ENCODE measurements at places on chromosomes 2 and 18.
A peak's percentile ranks its signal among the peaks of the same experiment; 100 is the strongest.

DNA sequence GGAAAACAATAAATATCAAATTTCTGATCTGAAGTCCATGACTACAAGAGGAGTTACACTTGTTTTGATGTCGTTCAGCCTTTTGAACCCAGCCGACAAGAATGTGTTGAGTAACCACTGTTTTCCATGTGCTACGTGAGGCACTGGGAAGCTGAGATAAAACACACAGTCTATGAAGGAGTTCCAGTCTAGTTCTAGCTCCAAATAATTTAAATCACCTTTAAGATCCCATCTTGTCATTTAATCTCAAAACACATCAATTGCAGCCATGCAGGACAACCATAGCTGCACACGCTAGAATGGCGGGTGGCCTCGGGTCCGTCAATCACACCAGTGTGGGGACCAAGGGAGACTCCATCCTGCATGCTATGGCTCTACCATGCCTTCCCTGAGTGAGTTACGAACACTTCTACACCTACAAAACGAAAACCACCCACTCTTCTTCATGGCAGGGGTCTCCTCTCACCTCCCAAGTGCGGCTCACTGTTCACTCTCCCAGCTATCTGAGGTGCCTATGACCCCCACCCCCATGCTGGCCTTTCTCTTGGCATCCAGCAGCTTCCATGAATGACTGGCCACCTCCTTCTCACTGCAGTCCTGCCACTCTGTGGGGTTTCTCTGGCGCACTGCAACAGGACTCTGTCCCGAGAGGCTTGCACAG lies 3.8 kb downstream of the FHL2 start:
- H3K27me3 ChIP-seq: no peaks in the 10 kb centered on the region
- DNase-seq: no peak
- H3K36me3 ChIP-seq: no peaks in the 10 kb centered on the region

- DNase-seq: no peak
Measured at GRCh38 chr2:22076454-22076853, 952.7 kb downstream of the TDRD15 start.

- peak; percentile 33 for DNase-seq
- H3K4me1 ChIP-seq: 0 out of 2 replicates have a peak, but pooled peaks cover 6% of the 10 kb centered on the region
- H3K4me3 ChIP-seq: peak overlapping the region; percentile 55
- no peak overlapping the region for H3K27ac ChIP-seq
- H3K27me3 ChIP-seq: peaks cover 96% of the 10 kb centered on the region
Measured at GRCh38 chr2:218992703-218993344, 398 bp downstream of the CRYBA2 start.

DNA sequence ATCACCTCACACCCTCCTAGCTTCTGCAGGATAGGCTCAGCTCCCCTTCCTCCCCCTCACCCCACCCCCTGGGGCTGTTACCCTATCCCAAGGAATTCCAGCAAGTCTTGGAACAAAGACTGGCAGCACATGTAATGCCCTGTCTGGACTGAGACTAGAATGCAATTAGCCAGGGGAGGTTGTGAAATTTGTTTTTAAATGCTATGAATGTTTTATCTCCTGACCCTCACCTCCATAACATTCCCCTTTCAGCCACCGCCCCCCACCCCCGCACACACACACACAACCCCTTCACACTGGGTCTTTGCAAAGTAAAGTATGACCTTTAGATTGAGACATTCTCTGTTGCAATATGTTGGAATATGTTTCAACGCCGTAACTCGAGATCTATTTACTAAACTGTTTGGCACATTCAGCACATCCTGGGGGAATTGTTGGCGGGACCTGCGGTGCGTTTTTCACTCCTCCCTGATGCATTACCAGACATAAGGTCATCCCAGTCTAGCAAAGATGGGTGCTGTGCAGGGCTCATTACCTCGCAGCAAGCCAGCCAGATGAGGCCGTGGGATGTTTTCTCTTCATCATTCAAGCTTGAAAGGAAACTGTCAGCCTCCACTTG lies 290.7 kb upstream of the SLC14A2 start:
- no peak overlapping the region for H3K4me3 ChIP-seq
- H3K4me1 ChIP-seq: no peaks in the 10 kb centered on the region
- DNase-seq: no peak

DNA sequence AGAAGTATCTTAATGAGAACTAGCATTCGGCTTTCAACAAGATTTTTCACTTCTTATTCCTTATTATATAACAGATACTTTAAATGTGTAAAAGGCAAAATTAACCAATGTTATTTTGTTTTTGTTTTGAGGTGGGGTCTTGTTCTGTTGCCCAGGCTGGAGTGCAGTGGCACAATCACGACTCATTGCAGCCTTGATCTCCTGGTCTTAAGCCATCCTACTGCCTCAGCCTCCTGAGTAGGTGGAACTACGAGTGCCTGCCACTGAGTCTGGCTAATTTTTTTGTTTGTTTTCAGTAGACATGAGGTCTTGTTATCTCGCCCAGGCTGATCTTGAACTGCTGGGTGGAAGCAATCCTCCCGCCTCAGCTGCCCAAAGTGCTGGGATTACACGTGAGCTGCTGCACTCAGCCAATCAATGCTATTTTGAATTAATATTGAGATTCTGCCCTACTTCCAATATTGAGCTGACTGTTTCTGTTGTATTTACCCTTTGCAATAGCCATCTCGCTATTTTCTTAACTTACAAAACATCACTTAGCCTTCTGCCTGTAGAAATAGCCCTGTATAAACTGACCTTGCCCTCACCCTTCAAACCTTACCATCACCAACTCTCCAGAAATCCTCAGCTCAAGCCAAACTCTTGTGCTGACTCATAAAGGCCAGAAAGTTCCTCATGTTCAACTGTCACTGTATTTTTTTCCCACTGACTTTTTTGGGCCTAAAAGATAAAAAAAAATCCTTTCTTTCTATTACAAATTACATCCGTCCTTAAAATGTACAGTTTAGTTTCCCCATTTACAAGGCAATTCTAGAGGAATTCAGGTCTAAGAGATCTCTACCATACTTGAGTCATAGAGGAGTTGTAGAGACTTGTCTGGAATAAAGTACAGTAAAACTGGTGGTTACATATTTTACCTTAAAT lies 94.3 kb downstream of the OLA1 start:
- H3K4me3 ChIP-seq: no peak overlapping the region
- H3K36me3 ChIP-seq: no peaks in the 10 kb centered on the region
- H3K27ac ChIP-seq: no peak overlapping the region
- no peaks in the 10 kb centered on the region for H3K4me1 ChIP-seq
- H3K27me3 ChIP-seq: no peaks in the 10 kb centered on the region

- no peak for DNase-seq
- no peaks in the 10 kb centered on the region for H3K4me1 ChIP-seq
- H3K4me3 ChIP-seq: no peak overlapping the region
- H3K27me3 ChIP-seq: no peaks in the 10 kb centered on the region
- no peaks in the 10 kb centered on the region for H3K36me3 ChIP-seq
- no peak overlapping the region for H3K27ac ChIP-seq
Measured at GRCh38 chr2:16973586-16974286, 308.1 kb upstream of the CYRIA start.

DNA sequence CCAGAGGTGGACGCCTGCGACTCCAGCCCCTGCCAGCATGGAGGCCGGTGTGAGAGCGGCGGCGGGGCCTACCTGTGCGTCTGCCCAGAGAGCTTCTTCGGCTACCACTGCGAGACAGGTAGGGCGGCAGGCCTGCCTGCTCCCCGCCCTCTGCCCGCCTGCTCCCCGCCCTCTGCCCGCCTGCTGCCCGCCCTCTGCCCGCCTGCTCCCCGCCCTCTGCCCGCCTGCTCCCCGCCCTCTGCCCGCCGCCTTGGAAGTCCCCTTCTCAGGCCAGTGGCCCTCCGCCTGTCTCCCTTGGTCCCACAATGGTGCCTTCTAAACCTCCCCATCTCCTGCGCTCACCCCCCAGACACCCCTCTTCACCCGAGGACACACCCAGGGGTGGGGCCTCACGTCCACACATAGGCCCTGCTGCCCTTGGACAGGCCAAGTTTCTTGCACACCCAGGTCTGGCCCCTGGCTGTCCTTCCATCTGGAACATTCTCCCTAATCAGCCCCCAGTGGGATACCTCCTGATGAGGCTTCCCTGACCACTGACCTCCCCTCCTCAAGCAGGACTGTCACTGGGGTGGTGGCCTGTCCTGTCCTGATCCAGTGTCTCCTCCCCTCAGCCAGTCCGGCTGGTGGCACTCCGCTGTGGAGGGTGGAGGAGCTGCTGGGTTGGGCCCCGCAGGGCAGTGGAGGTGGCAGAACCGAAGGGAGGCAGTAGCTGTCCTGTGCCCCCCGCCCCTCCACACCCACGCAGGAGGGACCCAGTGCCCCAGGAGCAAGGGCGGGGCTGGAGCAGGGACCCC lies 37.9 kb downstream of the MTERF4 start:
- DNase-seq: peak; percentile 48
- H3K36me3 ChIP-seq: no peaks in the 10 kb centered on the region
- no peaks in the 10 kb centered on the region for H3K27me3 ChIP-seq
- H3K4me3 ChIP-seq: peak overlapping the region; percentile 44

GRCh38 chr18:54163453-54163852 lies 61.0 kb downstream of the MBD2 start:
- no peaks in the 10 kb centered on the region for H3K27me3 ChIP-seq
- H3K27ac ChIP-seq: no peak overlapping the region
- peaks cover 6% of the 10 kb centered on the region for H3K36me3 ChIP-seq
- H3K4me3 ChIP-seq: no peak overlapping the region
- no peak for DNase-seq

DNA sequence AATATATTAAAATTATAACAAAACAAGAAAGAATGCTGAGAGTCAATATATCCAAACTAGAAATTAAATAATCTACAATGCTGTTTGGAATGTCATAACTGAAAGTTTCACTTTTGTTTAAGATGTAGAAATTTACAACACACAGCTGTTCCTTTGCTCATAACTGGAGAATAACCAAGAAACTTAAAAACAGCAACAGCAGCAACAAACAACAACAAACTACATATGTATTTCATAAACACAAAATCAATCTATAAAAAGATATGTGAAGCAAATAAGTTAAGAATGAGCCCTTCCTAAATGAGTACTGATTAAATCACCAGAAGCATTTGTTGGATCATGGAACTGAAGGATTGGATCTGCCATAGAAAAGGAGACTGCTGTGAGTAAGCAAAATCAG lies 456.5 kb upstream of the ZNF804A start:
- DNase-seq: no peak
- no peak overlapping the region for H3K27ac ChIP-seq
- H3K4me3 ChIP-seq: no peak overlapping the region
- H3K36me3 ChIP-seq: no peaks in the 10 kb centered on the region

DNA sequence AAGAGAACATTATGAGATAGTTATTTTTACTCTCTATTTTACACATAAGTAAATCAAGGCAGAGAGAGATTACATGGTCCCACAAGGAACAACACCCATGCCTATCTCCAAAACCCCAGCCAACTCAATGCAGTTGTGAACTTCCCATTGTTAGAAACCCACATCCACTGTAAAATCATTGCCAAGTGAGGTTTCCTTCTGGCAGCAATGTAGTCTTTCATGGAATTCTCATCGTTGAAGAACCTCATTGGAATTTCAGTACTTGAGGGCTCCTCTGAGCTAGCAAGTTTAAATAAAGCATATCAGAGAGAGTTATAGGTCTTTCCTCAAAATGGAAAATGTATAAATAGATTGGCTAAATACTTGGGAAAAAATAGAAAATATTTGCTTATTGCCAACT lies 105.2 kb downstream of the RAD51AP2 start:
- no peak for DNase-seq
- no peaks in the 10 kb centered on the region for H3K27me3 ChIP-seq
- no peak overlapping the region for H3K4me3 ChIP-seq

DNA sequence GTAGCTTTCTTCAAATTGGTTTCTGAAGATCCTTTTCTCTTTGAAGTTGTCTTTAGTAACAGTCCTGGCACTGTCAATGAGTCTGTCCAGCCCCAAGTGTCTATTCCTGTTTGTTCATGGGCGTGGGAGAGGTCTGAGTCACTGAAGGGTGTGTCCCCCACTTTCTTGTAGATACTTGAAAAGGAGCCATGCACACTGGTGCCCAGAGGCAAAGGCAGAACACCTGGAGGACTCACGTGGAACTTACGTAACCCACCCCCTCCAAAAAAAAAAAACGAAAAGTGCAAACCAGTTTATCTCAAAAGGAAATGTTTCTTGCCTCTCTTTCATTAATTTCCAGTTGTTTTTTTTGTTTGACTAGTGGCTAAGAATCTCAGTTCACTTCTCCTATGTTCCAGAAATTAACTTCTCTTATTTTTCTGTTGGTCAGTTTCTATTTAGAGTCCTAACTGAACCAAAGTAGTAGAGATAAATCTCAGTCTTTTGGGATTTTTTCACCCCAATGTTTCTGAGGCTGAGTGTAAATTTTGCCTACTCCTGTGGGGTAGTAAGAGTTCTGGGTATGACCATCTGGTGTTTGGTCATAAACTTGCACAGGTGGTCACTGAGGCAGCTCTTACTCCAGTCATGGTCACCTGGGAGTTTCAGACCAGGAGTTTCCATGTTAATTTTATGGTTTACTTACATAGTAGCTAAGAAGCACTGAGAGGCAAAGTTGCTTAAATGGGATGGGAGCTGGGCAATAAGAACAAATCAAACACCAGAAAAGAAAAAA lies 54.9 kb downstream of the DSC3 start:
- H3K36me3 ChIP-seq: no peaks in the 10 kb centered on the region

- H3K4me1 ChIP-seq: no peaks in the 10 kb centered on the region
- H3K36me3 ChIP-seq: no peaks in the 10 kb centered on the region
- no peak overlapping the region for H3K4me3 ChIP-seq
- DNase-seq: no peak
- no peaks in the 10 kb centered on the region for H3K27me3 ChIP-seq
Measured at GRCh38 chr2:154849482-154849881, 151.0 kb downstream of the KCNJ3 start.

GRCh38 chr2:145168091-145168490 lies 648.2 kb upstream of the ZEB2 start:
- no peak overlapping the region for H3K27ac ChIP-seq
- no peaks in the 10 kb centered on the region for H3K4me1 ChIP-seq
- no peak overlapping the region for H3K4me3 ChIP-seq
- no peaks in the 10 kb centered on the region for H3K27me3 ChIP-seq

GRCh38 chr2:149021761-149022160 lies 16.7 kb upstream of the LYPD6B start:
- peak overlapping the region; percentile 86 for H3K27ac ChIP-seq
- no peaks in the 10 kb centered on the region for H3K36me3 ChIP-seq
- DNase-seq: peak; percentile 73
- H3K4me1 ChIP-seq: peaks cover 53% of the 10 kb centered on the region
- H3K4me3 ChIP-seq: peak overlapping the region; percentile 37
- H3K27me3 ChIP-seq: no peaks in the 10 kb centered on the region

GRCh38 chr18:7269942-7270341 lies 39.1 kb downstream of the LRRC30 start:
- H3K4me3 ChIP-seq: no peak overlapping the region
- no peak overlapping the region for H3K27ac ChIP-seq
- H3K36me3 ChIP-seq: no peaks in the 10 kb centered on the region
- no peak for DNase-seq
- H3K4me1 ChIP-seq: no peaks in the 10 kb centered on the region
- H3K27me3 ChIP-seq: no peaks in the 10 kb centered on the region

- peak; percentile 60 for DNase-seq
- no peaks in the 10 kb centered on the region for H3K27me3 ChIP-seq
- peaks cover 14% of the 10 kb centered on the region for H3K4me1 ChIP-seq
- no peak overlapping the region for H3K4me3 ChIP-seq
Measured at GRCh38 chr18:57959278-57959677, 84.7 kb upstream of the NEDD4L start.

- H3K27ac ChIP-seq: no peak overlapping the region
- no peaks in the 10 kb centered on the region for H3K27me3 ChIP-seq
- H3K4me3 ChIP-seq: no peak overlapping the region
- H3K36me3 ChIP-seq: no peaks in the 10 kb centered on the region
Measured at GRCh38 chr2:73072416-73072815, 904 bp upstream of the SFXN5 start.
